ENCODE measurements at places on chromosomes 13 and 19.

DNA sequence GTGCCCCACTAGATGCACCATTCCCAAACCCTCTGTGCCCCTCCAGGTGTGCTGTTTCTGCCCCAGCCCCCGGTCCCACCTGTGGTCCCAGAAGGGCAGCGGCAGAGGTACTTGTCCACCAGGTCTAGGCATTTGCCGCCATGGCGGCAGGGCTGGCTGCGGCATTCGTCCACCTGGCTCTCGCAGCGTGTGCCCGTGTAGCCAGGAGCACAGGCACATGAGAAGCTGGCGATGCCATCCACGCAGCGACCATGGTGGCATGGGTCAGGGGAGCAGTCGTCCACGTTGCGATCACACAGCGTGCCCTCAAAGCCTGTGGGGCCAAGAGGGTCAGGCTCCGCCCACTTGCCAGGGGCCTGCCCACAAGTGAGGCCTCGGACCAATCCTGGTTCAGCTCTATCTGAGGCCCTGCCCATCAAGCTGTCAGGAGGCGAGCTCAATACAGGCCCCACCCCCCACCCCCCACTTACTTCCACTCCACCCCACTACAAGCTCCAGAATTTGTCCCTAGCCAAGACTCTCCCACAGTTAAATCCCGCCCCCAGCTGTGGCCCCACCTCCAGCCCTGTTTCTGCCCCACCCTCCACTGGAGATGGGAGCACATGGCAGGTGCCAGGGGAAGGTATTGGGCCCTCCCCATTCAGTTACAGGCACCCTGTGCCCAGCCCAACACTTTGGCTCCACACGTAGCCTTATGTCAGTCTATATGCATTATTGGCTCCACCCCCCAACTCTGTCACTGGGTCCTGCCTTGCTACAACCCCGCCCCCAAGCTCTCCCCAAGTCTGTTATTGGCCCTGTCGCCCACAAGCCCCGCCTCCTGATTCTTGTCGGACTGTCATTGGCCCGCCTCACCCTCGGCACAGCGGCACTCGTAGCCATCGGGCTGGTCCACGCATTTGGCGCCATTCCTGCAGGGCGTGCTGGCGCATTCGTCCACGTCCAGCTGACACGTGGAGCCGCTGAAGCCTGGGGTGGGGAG lies 13.5 kb downstream of the NOTCH3 start:
- DNase-seq, result no peak

DNA sequence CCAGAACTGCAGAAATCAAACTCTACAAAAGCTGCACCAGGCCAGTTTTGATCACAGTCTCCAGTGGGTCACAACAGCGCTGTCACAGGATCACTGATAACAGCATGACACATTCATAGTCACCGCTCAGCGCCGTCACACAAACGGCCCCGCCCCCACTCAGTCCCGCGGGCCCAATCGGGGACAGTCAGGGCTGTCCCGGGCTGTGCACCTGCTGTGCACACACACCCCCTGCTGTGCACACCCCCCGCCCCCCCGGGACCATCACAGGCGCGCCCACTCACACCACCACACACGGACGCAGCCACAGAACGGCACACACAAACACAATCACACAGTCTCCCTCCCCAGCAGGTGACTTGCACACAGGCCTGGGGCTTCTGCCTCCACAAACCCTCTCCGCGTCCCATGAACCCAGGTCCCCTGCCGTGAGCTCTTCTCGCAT lies 435 bp upstream of the ZNF382 start:
- DNase-seq, result peak; percentile 54

- no peak for DNase-seq
Measured at GRCh38 chr13:99347911-99348451, 40.8 kb upstream of the GPR183 start.

DNA sequence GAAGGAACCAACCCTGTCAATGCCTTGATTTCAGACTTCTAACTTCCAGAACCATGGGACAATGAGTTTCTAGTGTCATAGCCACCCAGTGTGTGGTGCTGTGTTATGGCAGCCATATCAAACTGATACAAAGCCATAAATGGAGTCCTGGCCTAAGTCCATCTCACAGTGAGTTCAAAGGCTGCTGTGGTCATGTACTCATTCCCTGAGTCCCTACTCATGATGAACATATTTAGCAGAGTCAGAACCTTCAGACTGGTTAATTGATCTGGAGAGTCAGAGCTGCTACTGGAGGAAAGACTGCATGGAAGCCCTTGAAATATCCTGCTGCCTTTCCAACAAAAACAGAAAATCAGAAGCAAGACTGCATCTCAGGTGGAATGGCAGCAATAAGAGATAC lies 39.2 kb upstream of the CSNK1A1L start:
- DNase-seq, result no peak

DNA sequence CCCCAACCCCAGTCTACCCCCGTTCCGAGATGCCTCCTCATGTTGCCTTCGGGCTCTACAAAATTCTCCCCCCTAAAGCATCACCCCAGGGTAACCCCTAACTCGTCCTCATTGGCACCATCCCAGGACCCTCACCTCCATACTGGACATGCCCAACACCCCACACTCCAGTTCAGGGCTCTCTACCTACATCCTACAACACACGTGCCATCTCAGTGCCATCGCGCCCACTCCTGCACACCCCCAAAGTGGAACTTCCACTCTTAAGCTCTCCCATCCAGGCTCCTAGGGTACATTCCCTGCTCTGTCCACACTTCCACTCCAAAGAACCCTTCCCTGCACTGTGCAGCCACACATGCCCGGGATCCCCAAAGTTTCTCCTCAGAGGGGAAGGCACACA lies 827 bp upstream of the FKRP start:
- no peak for DNase-seq

DNA sequence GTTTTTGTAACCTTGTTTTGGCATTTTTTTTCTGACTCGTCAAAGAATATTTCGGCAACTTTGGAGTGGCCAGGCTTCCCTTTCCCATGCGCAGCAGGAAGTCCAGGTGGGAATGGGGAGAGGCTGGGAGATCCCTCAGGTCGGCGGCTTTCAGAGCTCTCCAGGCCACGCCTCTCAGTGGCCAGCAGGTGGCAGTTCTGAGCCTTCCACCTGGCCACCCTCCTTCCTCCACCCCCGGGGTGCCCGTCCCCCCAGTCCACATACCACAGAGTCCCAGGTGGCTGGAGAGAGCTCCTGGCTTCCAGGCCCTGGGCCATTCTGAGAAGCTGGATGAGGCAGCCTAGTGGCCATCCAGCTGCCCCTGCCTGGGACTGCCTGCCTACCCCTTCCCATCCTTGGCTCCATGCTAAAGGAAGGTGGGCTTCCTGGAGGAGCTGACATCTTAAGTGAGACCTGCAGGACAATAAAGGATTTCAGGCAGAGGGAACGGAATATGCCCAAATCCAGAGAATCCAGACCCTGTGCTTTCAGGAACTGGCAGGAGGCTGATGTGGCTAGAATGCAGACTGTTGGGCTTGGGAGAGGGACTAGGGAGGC lies 46.3 kb downstream of the CCNE1 start:
- peak; percentile 74 for DNase-seq

DNA sequence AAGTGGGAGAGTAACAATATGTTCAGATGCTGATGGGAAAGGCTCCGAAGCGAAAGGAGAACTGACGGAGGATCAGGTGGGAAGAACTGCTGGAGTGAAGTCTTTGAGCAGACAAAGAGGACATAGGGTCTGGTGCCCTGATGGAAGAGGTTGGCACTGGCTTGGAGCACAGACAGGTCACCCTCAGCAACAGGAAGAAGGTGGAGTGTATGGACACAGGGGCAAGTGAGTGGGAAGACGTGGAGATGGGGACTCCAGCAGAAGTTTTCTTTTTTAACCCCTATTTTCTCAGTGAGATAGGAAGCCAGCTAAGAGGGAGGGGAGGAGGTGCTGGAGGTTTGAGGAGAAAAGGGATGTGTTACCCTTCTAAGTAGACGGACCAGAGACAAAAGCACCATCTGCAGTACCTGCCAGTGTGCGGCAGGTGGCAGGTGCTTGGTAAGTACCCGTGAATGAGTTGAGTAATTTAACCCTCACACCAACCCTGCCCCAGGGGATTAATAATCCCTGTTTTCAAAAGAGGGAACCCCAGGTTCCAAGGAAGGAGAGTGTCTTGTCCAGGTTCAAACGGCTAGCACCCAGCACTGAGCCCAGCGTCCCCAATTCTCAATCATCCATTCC lies 11.2 kb downstream of the HAS1 start:
- DNase-seq, result peak; percentile 73

DNA sequence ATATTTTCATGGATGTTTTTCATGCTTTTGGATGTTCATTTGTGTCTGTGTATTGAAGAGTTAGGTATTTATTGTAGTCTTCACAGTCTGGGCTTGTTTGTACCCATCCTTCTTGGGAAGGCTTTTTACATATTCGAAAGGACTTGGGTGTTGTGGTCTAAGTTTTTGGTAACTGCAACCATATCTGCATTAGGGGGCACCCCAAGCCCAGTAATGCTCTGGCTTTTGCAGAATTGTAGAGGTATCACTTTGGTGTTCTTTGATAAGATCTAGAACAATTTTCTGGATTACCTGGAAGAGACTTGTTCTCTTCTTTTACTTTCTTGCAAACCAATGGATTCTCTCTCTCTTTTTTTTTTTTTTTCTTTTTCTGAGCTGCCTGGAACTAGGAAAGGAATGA lies 581.3 kb downstream of the DACH1 start:
- peak; percentile 13 for DNase-seq

GRCh38 chr13:36788276-36788675 lies 30.7 kb upstream of the RFXAP start:
- DNase-seq, result no peak

GRCh38 chr19:1249298-1249989 lies 1.1 kb downstream of the MIDN start:
- peak; percentile 99 for DNase-seq

DNA sequence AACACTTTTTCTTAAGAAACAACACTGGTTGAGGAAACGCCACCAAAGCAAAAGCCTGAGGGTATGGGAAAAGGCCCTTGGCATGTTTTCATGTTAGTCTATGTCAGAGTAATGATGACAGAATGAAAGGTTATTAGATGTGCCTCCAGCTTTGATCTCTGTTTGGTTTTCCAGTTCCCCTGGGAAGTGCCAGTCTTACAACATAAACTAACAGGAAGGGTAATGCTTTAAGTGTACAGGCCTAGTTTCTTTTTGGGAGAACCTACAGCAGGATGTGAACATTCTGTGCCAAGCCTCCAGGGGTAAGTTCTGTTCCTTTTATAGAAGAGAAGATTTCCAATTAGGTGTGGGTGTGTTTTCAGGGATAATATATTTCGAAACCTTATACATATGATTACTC lies 121.7 kb downstream of the FNDC3A start:
- no peak for DNase-seq

DNA sequence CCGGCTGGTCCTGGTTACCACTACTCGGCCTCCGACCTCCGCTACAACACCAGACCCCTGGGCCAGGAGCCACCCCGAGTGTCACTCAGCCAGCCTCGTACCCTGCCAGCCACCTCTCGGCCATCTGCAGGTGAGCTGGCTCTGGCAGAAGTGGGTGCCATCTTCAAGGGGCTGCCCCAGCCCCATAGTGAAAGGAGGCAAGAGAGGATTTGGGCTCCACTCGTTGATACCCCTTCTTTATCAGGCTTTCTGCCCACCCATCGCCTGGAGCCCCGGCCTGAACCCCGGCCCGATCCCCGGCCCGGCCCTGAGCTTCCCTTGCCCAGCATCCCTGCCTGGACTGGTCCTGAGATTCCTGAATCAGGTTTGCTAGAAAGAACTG lies 7.1 kb downstream of the LTBP4 start:
- no peak for DNase-seq

GRCh38 chr13:25249001-25249543 lies 38.2 kb downstream of the MTMR6 start:
- peak; percentile 53 for DNase-seq

DNA sequence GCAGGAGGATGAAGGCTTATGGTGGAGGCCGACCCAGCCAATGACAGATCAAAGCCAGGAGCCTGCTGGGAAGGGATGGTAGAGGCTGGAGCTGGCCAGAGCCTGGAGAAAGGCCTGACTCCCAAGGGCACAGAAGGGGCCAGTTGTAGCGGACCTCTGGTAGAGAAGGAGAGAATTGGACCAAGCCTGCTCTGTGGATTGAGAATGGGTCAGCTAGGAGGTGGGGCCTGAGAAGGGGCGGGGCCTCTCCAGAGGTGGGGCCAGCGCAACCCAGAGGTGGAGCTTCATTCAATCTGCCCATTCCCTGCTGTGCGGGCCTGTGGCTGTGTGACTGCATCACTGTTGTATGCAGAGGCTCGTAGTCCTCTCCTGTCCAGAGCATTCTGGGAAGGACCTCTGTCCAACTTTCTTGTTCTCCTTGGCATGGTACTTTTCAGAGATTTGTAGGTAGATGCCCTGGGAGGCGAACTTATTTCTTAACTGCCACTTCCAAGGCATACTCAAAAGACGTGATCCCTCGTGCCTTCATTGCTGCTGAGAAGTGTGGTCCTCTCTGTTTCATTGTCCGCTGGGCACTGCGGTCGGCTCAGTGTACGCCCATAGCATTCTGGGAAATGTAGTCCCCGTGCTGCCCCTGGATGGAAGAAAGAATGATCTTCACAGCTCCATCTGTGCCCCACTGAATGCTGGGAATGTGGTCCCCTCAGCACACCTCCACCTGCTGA lies 6.7 kb downstream of the GRIN2D start:
- peak; percentile 75 for DNase-seq
